Activated effector memory CD4-positive, alpha-beta T cell treated with Interleukin-2 at 50 U/mL for 16 hours (primary cell): ENCODE measurements at places on chromosomes 1 and 21.
A peak's percentile ranks its signal among the peaks of the same experiment; 100 is the strongest.

- DNase-seq: no peak
Observed at GRCh38 chr21:17858747-17859146, 39.6 kb upstream of the C21orf91 start.

GRCh38 chr1:198672124-198672523, 33.3 kb downstream of the PTPRC start:
- DNase-seq: no peak

DNA sequence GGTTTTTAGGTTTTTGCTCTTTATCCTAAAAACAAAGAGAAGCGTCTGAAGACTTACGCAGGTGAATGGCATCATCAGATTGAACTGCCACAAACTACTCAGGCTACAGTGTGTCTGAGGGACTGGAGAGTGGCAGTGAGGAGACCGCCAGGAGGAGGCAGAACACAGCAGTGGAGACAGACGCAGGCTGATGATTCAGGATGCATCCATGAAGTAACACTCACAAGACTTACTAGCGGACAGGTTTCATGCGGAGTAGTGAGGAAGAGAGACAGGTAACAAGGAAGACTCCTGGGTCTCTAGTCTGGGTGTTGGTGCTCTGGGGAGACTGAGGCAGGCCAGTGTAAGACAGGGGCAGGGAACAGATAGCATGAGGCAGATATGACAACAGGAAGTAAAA, 5.7 kb downstream of the HSF2BP start:
- no peak for DNase-seq

- DNase-seq: no peak
Observed at GRCh38 chr1:160821627-160822026, 25.7 kb downstream of the LY9 start.

DNA sequence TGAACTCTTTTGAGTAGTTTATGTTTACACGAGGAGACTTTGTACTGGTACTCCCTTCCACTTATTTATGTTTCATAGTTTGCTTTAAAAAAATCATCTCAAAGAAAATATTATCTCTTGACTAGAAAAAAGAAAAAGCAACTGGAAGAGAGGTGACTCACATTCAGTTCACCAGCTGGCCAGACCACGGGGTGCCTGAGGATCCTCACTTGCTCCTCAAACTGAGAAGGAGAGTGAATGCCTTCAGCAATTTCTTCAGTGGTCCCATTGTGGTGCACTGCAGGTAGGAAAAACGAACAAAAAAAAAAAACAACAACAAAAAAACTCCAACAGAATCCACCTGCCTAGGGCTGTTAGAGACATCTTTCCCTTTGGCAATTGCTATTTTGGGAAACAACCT, 102.9 kb downstream of the PTPRC start:
- DNase-seq: no peak

- no peak for DNase-seq
Observed at GRCh38 chr21:36719614-36720013, 20.7 kb downstream of the SIM2 start.

- DNase-seq: no peak
Observed at GRCh38 chr1:89855413-89856123, 34.7 kb downstream of the LRRC8D start.

DNA sequence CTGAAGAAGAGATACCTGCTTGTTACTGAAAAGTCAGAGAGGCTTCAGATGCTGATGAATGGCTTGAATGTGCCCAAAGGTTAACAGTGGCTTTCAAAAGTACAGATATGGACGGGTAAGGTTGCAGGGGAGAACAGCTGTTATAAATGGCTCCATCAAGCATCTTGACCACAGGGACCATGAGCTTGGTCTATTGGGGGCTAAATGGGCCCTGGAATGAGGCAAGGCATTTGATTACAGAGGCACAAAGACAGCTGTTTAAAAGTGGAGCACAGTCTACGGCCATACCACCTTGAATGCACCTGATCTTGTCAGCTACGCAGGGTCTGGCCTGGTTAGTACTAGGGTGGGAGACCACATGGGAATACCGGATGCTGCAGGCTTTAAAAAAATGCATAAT, 48.3 kb downstream of the C1orf198 start:
- no peak for DNase-seq

- peak; percentile 38 for DNase-seq
Observed at GRCh38 chr1:113390871-113391648, 745 bp downstream of the MAGI3 start.

GRCh38 chr1:117685936-117686806, 80.3 kb downstream of the TENT5C start:
- no peak for DNase-seq

DNA sequence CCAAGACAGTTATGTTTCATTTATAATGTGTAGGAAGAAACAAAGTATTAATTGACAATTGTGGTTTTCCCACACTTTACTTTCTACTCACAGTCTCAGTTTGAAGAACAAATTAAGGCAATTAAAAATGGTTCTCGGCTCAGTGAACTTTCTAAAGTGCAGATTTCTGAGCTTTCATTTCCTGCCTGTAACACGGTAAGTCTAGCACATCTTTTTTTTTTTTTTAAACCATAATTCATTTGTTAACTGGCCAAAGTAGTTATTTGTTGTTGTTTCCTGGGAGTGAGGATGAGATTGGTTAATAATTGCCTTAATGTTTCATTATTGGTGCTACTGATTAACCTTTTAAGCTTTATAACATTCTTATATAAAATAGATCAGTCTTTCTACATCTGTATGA, 75.1 kb downstream of the VPS26C start:
- no peak for DNase-seq

- no peak for DNase-seq
Observed at GRCh38 chr1:65147424-65148177, 402 bp upstream of the AK4 start.

DNA sequence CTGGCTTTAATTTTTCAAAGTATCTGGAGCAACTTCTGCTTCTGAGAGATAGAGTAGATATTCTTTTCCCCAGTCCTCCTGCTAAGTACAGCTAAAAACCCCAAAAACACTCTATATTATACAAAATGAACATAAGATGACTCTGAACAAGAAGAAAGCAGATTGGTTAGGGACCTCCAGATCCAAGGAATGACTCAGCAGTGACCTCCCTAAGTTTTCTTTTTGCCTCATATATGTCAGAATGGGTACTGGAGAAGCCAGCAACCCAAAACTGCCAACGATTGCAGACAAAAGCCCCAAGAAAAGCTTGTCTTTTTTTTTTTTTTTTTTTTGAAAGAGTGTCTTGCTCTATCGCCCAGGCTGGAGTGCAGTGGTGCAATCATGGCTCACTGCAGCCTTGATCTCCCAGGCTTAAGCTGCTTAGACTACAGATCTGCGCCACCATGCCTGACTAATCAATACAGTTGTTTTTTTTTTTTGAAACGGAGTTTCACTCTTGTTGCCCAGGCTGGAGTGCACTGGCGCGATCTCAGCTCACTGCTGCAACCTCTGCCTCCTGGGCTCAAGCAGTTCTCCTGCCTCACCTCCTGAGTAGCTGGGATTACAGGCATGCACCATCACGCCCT, 22.7 kb downstream of the NDUFS5 start:
- DNase-seq: no peak

GRCh38 chr1:244709476-244710368, 56.8 kb downstream of the DESI2 start:
- DNase-seq: no peak

- no peak for DNase-seq
Observed at GRCh38 chr21:21464684-21465083, 466.5 kb downstream of the NCAM2 start.

- no peak for DNase-seq
Observed at GRCh38 chr1:4986306-4986705, 331.9 kb downstream of the AJAP1 start.

DNA sequence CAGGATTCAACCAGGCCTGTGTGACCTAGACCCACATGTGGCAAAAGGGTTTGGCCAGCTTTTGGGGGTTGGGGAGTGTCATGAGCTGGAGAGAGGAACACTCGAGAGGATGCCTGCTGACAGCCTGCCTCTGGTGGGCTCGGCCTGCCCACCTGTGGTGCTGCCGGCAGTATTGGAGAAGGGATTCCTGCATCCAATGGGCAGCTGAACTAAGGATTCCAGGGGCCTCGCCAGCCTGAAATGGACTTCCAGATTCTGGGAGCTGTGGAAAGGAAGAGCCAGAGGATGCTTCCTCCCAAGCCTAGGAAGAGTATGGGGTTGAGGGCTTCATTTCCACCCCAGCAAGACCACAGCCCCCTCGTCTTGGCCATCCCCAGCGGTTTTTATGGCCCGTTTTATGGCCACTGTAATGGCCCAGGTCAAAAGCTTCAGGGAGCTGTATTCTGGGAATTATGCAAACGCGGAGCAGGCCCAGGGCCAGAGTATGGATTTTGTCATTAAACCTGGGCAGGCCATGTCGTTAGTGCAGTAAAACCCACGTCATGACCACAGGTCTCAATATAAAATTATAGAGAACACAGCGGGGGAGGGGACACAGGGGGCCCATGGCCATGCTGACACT, 63.6 kb downstream of the TMEM53 start:
- DNase-seq: no peak

GRCh38 chr1:110746644-110747259, 72.0 kb upstream of the KCNA3 start:
- DNase-seq: peak; percentile 18

DNA sequence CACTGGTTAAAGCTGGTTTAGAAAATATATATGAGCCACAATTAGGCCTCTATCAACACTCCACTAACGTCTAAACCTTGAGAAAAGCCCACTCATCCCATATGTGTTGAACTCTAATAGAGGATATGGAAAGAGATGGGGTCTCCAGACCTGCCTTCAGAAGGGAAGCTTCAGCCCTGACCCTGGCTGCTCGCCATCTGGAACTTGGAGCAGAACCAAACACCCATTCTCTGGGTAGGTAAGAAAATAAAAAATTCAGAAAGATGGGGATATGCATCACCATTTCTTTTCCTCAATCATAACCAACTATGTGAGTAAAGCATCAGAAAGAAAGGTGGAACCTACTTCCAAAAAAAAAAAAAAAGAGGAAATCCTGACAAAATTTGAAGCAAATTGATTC, 666.2 kb downstream of the PTPRC start:
- DNase-seq: no peak

DNA sequence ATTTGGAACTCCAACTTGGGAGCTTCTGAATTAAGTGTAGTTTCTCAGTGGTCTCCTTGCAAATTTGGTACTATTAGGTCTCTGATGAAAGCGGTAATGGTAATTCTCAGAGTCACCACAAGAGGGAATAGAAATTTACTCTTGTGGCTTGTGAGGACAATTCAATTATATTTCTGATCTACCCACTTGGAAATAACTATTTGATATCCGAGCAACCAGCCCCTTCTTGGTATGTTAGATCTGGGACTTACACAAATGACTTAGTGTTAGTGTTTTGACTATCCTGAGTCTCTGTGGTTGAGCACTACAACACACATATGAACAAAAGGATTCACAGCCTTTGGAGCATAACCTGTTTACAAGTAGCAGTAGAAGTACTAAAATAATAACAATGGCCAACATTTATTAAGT, 68.1 kb downstream of the RPS6KA1 start:
- DNase-seq: no peak

DNA sequence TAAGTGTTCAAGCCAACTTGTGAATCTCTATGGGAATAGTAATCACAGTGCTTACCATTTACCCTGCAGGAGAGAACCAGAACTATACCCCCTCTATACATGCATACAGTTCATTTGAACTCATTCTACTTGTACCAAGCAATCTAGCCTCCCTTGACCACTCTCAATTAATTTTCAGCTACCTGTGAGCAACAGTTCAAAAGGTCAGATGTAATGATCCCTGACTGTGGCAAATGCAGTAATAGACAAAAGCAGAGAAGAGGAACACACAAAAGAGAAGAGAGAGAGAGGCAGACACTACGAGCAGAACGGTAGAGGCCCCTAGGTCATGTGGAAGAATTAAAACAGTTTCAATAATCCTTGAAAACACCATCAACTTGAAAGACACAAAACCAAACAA, 52.8 kb downstream of the FMO4 start:
- DNase-seq: no peak

GRCh38 chr1:40363721-40364120, 9.8 kb upstream of the SMAP2 start:
- no peak for DNase-seq

DNA sequence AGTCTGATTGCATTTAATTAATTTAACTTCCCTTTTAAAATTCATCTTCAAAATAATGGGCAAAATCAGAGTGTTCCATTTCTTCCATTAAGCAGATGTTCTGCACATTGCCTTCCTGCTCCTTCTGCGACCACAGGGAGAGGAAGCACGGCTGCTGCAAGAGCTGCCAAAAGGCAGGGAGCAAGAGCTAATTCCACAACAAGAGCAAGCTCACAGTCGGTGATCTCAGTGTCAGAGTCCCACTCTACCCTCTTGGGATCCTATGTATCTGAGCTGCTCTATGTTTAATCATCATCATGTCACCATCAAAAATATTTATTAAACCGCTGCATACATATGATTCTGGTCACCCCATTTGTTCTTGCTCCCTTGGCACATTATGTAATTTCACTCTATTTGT, 255.3 kb upstream of the CAMK1G start:
- DNase-seq: no peak

GRCh38 chr1:8629241-8630091, 188.0 kb downstream of the RERE start:
- no peak for DNase-seq

DNA sequence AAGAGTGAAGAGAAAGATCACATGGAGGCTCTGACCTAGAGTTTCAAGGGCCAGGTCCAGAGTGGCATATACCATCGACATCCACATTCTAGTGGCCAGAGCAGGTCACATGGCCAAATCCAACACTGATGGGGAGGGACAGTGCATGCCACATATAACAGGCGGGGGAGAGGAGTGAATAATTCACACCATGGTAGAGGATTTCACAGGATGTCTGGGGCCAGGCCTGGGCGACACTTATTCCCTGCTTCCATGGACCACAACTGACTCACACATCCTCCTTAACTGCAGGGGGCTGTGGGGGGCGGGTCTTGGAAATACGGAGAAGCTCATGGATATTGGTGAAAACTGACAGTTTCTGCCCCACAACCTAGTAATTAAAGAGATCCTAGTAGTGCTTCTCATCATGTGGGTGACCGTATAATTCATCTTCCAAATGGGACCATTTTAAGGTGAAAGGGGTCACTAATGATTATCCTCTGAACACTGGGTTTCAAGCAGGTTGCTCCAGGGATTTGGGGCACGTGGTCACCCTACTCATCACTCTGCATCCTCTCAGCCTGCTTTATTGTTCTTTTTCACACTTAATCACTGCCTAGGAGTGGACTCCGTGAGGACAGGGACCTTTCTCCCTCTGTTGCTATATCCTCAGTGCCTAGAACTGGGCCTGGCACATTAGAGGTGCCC, 44.0 kb downstream of the IGSF21 start:
- DNase-seq: no peak

GRCh38 chr21:38196036-38196435, 60.8 kb upstream of the KCNJ15 start:
- DNase-seq: no peak
